Stimulated activated CD8-positive, alpha-beta memory T cell treated with anti-CD3 and anti-CD28 coated beads, Interleukin-2, amount 100 ng/mL, for 48 hours (primary cell): ENCODE measurements at places on chromosomes 11 and 22.

DNA sequence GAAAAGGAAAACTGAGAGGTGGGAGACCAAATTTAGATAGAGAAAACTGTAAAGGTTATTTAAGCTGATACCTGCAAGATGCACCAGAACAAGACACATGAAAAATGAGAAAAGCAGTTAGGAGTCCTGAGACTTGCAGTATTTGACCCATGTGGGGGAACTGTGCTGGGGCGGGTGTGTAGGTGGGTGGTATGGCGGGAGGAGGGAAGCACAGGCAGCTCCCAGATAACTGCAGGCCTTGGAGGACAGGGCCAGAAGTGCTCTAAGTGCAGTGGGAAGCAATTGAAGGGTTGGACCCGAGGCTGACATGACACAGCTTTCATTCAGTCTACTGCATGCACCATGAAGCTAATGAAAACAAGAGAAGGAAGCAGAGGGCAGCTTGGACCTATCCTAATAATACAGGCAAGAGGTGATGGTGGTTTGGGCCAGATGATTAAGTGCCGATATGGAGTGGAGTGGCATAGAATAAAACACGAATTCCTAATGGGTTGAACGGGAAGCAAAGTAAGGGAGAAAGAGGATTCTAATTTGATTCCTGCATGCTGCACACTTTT, 48.0 kb upstream of the ANO3 start:
- DNase-seq: no peak

GRCh38 chr22:39289975-39290720, 29.3 kb downstream of the RPL3 start:
- DNase-seq: no peak

GRCh38 chr11:45679806-45680205, 14.4 kb upstream of the CHST1 start:
- no peak for DNase-seq

DNA sequence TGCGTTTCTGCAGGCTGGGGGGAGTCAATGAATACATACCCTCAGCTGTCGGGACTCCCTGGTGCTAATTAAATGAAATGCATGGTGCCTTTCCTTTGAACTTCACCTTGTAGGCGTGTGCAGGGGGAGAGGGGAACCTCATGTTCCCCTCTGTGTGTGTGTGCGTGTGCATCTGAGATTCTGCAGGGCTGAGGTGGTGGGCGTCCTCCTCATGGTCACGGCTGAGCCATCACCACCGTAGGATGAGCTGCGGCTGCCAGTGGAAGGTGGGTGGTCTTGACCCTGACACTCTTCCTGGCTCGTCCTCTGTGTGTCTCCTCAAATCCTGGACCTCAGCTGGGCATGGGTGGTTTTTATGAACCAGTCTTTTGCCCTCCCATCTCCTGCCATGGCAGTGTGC, 53.0 kb upstream of the TTLL12 start:
- no peak for DNase-seq

DNA sequence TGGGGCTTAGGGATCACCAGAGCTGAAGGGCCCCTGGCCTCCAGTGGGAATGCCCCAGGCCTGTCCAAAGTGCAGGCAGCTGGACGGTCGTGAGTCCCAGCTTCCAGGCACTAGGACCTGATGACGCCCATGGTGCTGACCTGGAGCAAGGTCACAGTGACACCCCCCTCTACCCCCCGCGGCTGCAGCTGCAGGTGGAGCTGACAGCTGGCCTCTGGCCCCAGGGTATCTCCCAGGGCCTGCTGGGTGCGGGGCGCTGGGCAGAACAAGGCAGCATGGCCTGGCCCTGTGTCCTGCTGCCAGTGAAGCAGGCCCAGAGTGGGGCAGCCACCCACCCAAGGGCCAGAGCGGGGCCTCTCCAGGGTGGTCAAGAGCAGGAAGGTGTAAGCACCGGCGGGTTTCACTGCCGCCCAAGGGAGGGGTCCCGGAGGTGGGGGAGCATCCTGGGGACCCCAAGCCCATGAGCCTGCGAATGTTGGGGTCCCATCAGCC, 553 bp upstream of the TCIRG1 start:
- no peak for DNase-seq

- no peak for DNase-seq
Observed at GRCh38 chr22:45238957-45239680, 1.6 kb downstream of the KIAA0930 start.

GRCh38 chr11:28480406-28480805, 372.2 kb downstream of the METTL15 start:
- DNase-seq: no peak

- no peak for DNase-seq
Observed at GRCh38 chr11:128582496-128583366, 4.6 kb downstream of the ETS1 start.

DNA sequence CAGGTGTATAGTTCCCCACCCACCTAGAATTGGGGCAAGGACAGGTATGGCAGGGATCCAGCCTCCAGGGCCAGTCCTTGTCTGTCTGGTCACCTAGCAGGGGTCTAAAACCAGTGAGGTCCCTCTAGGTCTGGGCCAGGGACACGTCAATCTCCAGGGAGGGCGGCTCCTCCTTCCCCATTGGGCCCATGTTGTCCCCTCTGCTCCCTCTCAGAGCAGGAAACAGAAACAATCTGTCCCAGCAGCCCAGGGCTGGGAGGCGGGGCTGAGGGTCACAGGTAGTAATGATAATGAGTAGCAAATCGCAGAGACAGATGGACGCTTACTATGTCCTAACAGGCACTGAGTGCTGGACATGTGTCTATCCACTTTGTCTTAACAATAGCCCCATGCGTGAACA, 22.8 kb upstream of the SYT7 start:
- DNase-seq: no peak

- no peak for DNase-seq
Observed at GRCh38 chr11:19614370-19614940, 98.2 kb upstream of the NAV2 start.

- DNase-seq: no peak
Observed at GRCh38 chr11:15104166-15104565, 10.6 kb upstream of the INSC start.

DNA sequence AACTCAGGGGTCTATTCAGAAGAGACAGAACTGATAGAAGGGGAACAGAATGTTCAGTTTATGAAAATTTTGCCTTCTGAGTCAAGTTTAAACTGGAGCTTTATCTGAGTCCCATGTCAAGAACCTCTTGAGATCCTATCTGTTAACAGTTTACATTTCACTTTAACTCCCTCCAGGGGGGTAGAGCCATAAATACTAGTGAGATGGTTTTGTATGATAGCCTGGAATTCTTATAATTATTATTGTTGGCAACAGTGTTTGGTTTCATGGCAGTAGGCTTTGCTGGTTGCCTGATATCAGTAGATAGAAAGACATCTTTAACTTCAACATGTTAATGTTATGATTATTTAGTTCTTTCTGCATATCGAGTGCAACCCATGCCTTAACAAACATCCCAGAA, 498.5 kb downstream of the INSC start:
- no peak for DNase-seq

DNA sequence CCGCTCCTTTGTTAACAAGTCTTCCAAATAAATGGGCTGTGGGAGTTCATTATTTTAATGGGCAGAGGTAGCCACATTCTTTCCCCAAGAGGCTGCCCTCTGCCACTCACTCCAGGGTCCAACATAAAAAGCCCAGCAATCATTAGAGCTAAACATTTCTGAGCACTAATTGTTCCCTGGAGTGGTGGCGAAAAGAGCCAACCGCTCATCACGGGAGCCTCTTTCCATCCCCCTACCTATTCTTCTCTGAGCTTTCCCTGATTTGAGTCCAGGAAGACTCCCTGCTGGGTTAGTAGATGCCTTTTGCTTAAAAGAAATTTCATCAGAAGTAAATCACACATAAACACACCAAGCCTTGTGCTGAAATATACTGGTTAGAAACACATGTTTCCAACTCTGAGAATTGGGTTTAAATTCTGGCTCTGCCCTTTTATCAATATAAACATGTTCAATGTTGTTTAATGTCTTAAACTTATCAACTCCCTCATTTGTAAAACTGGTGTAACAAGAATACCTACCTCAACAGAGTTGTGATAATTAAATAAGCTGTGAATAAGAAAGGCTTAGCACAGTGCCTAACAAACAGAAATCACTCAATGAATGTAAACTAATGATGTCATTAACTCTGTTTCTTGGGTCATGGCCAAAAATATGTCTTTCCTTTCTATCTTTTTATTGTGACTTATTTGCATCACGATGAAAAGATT, at the start of gene OR5A2:
TSS of gene OR5A2 (minus strand) at position 53 of the 707 bp plus-strand sequence. CDS start 3,460 bp downstream, outside the sequence.
- no peak for DNase-seq
